ENCODE measurements at places on chromosomes 12 and 14.

DNA sequence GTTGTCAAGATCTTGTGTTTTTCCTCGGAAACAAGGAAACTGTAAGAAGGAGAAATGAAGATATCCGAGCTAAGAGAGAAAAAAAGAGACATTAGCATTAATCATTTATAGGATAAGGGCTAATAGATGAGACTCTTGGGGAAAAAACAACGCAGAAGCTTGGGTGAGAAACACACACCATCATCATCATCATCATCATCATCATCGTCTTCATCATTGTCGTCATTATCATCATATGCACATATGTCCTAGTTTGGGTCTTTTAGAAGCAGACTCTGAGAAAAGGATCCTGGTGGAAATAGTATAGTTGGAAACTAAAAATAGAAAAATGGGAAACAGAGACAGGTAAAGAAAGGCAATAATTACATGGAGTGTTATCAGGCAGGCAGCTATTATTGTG, 95.9 kb downstream of the PAH start:
- DNase-seq = no peak

GRCh38 chr12:104694711-104695110, 238.0 kb downstream of the CHST11 start:
- no peak for DNase-seq

DNA sequence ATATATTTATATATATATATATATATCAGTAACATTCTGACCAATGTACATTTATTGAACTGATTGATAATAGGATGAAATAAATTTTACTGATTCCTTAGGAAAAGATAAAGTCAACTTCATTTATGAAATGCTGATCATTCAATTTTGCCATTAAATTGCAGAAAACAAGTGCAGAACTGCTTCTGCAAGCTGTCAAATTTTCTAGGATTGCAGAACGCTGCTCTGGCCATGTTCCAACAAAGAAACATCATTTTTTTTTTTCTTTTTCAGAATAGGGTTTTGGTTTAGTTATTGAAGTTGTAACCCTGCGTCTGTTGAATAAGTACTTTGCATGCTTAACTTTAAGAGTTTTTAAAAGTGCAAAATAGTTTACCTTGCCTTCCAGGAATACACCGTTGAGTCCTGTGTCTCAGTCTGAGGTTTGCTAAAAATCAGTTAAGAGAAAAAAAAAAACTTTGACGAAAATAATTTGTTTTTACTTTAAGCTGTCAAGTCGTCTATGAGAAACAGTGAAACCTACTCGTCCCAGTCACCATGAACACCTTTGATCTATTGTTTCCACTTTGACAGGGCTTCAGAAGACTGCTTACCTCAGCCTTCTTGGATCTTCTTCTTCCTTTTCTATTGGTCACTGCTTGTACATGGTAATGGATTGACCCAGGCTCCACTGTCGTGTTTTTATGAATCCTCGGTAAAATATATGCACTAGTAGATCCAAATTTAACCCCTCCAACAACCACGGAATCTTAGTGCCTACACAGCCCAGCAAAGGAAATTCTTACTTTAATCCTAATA, at the start of gene KERA:
KERA (minus strand) TSS at position 657 of the 798 bp plus-strand sequence. CDS start 1,743 bp downstream, outside the sequence.
- DNase-seq = no peak

DNA sequence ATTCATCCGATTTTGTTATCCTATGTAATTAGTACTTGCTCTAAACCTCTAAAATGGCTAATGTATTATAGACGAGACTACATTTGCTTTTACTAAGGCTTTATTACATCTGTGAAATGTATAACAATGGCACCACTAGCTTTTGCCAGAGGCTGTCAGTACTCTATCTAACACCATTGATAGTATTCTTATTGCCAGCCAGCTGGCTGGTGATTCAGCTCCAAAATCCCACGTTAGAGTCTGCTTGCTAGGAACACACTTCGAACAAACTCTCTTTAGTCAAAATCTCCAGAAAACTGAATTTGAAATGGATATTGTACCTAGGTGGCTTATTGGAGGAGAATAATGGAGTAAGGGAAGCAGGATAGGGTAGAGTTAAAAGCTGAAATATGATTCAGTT, 839.2 kb downstream of the SLC6A15 start:
- no peak for DNase-seq

DNA sequence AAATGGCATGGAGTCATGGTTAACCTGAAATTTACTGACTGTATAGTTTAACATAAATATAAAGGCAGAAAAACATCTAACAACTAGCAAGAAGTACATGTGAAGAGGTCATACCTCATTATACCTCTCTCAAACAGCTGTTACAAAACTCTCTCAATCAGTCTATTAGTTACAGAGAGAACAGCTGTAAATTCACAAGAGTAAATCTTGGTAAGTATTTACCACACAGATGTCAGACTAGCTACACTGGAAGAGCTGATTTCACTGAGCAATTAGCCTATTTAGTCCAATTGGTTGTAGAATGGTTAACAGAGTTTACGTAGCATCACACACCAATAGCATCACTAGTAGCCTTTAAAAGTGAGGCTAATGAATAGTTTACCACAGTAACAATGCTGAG, 463.4 kb upstream of the USP15 start:
- no peak for DNase-seq

DNA sequence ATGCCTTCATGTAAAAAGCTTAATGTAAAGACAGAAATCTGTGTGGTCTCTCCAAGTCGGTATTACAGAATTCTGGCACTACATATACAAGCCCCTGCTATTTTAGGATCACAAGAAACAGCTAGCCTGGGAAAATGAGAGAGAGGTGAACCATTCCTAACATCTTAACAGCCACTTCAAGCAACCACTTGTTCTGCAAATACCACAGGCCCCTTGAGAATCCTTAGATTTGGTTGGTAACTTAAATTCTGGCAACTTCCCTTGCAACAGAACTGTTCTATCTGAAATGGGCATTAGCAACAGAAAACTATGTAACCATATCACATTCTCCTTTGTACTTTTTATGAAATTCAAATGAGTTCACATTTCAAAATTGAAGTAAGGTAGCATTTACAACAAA, 68.5 kb downstream of the SPPL3 start:
- no peak for DNase-seq

DNA sequence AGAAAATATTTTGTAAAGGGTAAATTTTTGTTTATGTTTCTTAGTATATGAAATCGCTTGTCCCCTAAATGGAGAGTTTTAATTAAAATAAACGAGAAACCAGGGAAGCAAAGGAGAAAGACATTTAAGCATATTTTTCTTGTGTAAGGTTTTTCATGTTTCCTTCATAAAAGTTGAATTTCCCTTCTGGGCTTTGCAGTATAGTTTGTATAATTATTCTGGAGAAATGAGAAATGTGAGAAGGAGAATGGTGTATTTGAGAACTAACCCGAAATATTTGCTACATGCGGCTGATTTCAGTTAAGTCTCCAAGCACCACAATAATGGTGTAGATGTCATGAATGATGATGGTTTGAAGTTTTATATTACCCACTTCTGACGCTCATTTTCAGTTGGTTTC, 307.7 kb upstream of the SEL1L start:
- DNase-seq = no peak

GRCh38 chr14:102915292-102916110, 7.0 kb upstream of the AMN start:
- DNase-seq = no peak

DNA sequence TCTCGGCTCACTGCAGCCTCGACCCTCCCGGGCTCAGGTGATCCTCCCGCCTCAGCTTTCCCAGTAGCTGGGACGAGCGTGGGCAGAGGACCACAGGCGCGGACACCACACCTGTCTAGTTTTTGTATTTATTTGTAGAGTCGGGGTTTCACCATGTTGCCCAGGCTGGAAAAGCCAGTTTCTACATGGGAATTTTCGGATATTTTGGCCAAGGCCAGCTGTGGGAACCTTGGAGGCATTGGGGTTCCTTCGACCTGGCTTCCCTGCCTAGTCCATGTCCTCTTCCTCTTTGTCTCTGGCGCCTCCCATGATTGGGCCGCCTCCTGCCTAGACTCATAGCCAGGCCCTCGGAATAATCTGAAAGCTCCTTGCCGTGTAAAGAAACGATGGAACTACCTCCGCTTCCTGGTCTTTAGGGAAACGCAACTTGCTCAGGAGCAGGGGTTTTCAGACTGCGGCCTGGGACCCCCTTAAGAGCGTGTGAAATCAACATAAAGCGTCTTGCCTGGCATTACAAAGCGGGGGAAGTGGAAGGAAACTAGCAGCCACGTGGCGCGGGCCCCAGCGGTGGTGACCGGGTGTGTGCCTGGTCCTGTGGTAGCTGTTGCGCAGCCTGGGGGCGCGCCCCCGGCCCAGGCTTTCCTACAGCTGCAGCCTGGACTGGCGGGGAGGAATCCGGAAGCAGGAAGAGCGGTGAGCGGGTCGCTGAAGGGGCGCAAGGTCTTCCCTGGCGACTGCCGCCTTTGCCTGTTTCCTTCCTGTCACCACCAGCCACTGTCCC, 1.4 kb upstream of the HSP90AA1 start:
- peak; percentile 69 for DNase-seq

DNA sequence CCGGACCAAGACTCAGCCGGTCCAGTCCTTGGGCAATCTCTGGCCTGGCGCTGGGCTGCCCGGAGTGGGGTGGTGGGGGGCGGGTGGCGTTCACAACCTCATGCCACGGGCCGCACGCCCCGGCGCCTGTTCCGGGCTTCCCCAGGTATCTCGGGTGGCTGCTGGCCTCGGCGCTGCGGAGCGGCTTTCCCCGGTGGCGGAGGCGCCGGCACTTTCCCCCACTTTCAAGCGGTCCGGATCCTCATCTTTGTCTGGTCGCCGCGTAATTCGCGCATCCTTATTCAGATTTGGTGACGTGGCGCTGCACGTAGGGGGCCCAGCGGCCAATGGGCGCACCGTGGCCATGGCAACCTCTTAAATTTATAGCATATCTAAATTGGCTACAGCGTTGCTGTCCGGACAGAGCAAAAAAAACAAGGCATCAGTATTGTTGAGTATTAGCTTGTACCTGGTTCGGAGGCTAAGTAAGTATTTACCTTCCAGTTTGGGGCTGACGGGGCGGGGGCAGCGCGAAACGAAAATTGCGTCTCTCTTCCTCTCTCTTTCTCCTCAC, at the start of gene LHX5:
LHX5 (minus strand) TSS at position 253 of the 553 bp plus-strand sequence. CDS start 373 bp downstream, outside the sequence.
- no peak for DNase-seq

GRCh38 chr12:112973011-112973735, 5.1 kb upstream of the OAS2 start:
- DNase-seq = no peak

DNA sequence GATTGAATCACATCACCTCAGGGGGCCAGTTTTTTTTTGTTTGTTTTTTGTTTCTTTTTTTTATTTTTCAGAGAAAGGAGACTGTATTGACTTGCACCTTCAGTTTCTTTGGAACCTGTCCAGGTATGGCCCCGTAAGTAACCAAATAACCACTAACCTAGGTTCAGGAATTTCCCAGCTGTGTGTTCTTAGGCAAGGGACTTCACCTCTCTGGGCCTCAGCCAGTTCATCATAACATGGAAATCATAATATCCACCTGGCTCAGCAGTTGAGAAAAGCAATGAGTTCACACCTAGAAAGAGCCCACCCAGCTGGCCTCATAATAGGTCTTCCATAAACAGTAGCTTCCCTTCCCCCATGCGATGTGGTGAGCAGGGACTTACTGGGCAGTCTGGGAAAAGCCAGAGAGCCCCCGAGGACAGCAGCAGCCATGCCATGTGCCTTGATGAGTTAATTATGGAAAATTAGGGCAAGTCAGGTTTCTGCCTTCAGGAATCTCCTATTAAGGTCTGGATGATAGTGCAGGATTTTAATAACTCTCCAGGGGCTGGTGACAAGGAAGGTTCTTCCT, 27.4 kb upstream of the WSCD2 start:
- no peak for DNase-seq

DNA sequence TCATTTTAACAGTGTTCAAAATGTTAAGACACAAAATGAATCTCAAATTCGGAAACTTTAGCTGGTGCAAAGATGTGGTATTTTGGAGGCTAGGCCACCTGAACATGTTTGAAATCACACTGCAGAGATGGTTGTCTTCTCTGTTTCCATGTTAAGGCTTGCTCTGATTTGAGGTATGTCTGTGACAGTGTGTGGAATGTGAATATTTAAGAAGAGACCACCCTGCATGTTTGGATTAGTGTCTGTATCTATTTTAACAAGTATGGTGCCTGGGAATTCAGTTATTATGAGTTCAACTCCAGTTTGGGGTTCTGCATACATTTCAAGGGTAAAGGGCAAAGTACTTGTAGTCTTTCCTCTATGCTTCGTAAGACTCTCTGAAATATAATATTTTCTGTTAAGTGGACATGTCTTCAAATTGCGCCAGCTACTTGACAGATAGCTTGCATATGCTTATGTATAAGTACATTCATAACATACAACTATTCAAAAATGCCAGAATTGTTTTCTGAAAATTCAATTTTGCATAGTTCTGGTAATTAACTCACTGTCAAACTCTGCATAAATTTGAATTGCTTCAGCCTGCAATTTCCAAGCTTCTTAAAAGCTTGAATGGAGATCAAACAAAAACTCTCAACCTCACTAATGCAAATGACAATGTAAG, 424.0 kb downstream of the ADAMTS20 start:
- no peak for DNase-seq

DNA sequence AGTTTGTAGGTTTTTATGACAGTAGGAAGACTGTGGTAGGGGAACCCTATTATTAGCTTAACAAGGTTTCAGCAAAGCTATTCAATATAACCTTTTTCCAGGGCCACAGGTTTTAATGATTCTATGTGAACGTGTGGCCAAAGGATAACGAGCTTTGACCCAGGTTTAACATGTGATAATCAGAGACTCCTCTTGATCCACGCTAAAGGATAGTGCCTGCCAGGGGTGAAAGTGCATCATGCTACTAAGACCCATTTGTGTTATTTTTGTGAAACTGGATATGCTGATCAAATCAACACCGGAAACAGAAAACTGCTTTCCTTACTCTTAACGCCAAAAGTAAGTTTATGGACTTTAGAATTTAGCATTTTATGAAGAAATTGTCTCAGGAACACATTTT, 909 bp upstream of the TAOK3 start:
- DNase-seq = no peak

DNA sequence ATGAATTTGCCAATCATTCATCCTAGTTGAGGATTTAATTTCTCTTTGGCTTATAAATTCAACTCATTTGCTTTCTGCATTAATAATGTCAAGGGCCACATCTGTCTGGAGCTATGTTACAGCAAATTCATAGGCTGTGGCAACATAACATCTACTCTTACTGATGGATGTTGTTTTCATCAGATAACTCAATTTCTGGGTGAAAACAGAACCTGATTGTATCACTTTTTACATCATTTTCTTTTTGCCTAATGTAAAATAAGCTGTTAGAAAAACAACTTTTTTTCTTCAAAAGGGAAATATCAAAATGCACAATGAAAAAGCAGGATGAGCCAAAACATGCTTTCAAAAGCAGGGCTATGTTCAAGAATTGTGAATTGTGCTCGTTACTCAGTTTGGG, 73.3 kb downstream of the HELB start:
- no peak for DNase-seq

GRCh38 chr12:60106214-60106613, 510.4 kb downstream of the SLC16A7 start:
- no peak for DNase-seq

- DNase-seq = no peak
Measured at GRCh38 chr14:101813833-101814232, 52.3 kb downstream of the PPP2R5C start.
